ENCODE measurements at places on chromosomes 7 and 10.

DNA sequence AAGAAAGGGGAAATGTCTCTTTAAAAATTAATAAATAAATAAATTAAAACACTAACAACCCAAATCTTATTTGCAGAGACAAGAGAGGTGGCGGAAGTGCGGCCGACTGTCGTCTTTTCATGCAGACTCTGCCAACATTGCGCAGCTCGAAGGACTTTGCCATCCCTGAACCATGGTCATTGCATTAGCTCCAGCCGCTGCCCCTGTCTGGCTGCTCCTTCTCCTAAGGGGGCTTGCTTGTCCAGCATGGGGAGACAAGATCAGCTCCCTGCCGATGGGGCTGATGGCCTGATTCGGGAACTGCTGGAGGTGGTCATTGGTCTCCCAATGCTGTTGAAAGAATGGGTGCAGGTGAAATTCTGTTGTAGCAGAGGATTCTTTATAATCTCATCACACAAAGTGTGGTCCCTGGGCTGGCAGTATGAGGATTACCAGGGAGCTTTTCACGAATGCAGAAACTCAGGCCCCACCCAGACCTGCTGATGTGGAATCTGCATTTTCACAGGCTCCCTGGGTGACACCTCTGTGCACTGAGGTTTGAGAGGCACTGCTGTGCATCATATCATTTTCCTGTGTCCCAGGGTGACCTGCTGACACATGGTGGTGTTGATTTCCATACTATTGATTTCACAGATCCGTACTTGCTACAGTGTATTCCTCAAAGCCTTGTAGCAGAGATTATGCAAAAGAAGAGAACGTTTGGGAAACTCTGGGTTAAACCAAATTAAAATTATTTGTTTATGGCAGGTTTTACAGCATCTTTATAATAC lies 172.4 kb upstream of the ZMIZ1 start:
- no peak for DNase-seq

DNA sequence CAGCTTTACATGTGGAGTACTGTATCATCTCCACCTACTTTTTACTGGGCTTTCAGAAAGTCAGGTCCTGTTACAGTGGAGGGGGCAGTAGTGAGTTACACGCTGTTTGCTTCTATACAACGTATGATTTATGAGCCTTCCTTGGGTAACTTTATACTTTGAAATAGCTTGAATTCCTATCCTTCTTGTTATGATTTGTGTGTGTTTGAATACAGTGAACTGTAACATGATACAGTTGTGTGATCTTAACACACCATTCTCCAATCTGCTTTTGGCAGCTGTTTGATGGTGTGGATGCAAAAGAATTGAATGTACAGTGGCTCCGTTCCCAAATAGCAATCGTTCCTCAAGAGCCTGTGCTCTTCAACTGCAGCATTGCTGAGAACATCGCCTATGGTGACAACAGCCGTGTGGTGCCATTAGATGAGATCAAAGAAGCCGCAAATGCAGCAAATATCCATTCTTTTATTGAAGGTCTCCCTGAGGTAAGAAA lies 41.7 kb downstream of the SP8 start:
- DNase-seq = no peak

GRCh38 chr10:44004913-44005787 lies 356.5 kb upstream of the ZNF32 start:
- DNase-seq = no peak

DNA sequence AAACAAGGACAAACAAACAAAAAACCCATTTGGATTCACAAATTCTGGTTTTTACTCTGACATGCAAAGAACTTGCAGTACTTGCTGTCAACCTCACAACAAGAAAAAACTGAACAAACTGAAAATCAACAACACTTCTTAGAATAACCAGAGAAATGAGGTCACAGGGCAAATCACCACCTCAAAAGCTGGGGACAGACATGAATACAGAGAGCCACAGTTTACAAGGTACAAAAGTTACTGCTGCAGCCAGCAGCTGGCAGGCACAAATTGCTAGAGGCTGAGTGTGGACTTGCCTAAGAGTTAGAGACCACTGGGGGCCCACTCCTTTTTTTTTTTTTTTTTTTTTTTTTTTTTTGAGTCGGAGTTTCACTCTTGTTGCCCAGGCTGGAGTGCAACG lies 15.0 kb upstream of the RNF32 start:
- no peak for DNase-seq

GRCh38 chr7:3107889-3108570 lies 64.4 kb upstream of the CARD11 start:
- DNase-seq = no peak

DNA sequence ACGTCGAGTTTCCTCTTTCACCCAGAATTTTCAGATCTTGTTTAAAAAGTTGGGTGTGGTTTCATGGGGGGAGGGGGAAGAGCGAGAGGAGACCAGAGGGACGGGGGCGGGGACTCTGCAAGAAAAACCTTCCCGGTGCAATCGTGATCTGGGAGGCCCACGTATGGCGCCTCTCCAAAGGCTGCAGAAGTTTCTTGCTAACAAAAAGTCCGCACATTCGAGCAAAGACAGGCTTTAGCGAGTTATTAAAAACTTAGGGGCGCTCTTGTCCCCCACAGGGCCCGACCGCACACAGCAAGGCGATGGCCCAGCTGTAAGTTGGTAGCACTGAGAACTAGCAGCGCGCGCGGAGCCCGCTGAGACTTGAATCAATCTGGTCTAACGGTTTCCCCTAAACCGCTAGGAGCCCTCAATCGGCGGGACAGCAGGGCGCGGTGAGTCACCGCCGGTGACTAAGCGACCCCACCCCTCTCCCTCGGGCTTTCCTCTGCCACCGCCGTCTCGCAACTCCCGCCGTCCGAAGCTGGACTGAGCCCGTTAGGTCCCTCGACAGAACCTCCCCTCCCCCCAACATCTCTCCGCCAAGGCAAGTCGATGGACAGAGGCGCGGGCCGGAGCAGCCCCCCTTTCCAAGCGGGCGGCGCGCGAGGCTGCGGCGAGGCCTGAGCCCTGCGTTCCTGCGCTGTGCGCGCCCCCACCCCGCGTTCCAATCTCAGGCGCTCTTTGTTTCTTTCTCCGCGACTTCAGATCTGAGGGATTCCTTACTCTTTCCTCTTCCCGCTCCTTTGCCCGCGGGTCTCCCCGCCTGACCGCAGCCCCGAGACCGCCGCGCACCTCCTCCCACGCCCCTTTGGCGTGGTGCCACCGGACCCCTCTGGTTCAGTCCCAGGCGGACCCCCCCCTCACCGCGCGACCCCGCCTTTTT lies at the start of gene VIM:
VIM (plus strand) TSS at position 151 of the 925 bp plus-strand sequence. CDS start 1,182 bp downstream, outside the sequence.
- peak; percentile 96 for DNase-seq

- DNase-seq = no peak
These were observed 108.9 kb downstream of the SAMD9 start for GRCh38 chr7:93008833-93009232.

DNA sequence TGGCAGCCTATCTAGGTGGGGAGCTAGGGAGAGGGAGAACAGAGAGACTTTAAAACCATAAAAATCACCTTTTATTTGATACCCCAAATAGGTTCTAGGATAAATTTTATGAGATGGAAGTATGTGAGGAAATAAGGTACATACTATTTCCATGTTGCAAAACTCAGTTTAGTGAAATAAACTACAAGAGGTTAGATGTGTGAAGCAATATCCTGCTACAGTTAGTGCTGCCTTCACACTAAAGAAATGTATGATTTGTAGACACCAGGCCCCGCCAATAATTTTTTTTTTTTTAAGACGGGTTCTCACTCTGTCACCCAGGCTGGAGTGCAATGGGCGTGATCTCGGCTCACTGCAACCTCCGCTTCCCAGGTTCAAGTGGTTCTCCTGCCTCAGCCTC lies 34.4 kb upstream of the RSBN1L start:
- DNase-seq = no peak

DNA sequence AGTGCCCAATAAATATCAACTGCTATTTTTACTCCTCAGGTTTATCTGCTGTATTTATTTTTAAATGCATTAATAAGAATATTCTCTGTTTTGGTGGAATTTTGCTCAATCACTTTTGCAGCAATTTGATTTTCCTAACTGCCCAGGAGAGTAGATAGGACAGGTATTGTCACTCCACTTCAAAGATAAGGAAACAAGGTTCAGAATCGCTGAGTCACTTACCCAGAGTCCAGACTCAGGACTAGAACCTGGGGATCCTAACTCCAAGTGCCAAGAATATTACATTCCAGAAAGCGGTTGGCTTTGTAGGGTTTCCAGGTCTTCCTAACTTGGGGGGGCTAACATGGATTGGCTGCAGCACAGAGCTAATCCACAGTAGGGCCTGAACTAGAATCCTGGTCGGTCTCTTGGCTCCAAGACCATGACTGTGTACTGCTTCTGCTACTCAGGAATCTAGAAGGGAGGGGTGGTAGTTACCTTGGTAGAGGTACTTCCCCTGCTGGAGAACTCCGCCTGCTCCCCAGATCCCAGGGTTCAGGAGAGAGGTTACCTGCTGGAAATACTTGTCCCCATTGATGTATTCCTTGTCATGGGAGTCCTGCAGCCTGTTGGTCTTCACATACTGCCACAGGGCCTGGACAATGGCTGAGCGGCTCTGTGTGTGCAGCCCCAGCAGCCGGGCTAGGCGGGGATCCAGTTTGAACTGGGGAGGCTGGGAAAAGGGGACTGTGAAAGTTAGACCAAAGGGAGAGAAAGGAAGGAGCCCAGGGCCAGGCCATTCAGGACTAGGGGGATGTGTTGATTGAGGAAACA lies 7.3 kb downstream of the SMARCD3 start:
- no peak for DNase-seq

DNA sequence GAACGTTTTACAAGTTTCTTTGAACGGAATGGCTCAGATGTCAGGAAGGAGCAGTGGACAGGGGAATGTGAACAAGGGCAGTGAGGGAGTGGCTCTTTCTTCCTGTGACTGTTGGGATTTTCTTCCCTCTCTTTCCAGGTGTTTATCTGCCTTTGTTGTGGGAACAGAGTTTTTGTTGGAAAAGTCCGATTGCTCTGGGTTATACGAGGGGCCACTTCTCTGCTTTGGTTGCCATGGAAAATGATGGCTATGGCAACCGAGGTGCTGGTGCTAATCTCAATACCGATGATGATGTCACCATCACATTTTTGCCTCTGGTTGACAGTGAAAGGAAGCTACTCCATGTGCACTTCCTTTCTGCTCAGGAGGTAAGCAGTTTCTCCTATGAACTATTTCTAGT lies 41.4 kb downstream of the ZRANB1 start:
- DNase-seq = no peak

- peak; percentile 79 for DNase-seq
These were observed 273.7 kb upstream of the KLF14 start for GRCh38 chr7:131007439-131008330.

Data from IMR-90 (cell line).